Nephron progenitor cell (in vitro differentiated cells): ENCODE measurements at places on chromosomes 5 and 9.

DNA sequence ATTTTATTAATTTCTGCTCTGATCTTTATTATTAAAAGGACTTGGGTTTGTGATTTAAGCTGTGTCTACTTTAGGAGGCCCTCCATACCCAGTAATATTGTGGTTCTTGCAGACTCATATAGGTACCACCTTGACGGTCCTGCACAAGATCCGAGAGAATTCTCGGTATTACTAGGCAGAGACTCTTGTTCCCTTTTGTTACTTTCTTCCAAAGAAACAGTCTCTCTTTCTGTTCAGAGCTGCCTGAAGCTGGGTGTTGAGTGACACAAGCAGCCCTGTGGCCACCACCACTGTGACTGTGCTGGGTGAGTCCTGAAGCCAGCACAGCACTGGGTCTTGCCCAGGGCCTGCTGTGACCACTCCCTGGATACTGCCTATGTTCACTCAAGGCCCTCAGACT is 666.6 kb downstream of the SEMA5A start:
- no peaks in the 10 kb centered on the region for H3K4me1 ChIP-seq
- H3K27me3 ChIP-seq = peaks cover 4% of the 10 kb centered on the region
- DNase-seq = no peak

GRCh38 chr5:125293223-125293622 is 546.8 kb upstream of the ZNF608 start:
- no peak overlapping the region for H3K27ac ChIP-seq
- no peak overlapping the region for H3K4me3 ChIP-seq
- no peaks in the 10 kb centered on the region for H3K27me3 ChIP-seq
- H3K4me1 ChIP-seq = peaks cover 51% of the 10 kb centered on the region

DNA sequence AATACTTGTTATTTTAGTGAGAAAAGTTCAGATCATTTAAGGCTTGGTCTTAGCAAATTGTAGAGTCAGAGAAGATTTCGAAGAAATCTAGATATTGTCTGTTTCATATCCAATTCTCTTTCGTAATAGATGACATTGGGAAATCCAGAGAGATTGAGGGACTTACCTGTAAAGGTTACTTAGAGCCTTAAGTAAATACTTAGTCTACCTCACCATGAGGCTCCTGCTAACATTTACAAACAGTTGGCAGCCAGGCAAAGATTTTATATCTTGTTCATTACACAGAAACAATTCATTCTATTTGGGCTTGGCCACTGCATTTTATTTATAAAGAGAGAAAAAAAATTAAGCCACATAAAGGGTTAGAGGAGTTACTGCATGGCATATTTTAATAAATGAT is 70.3 kb downstream of the FGF10 start:
- no peak overlapping the region for H3K4me3 ChIP-seq
- H3K27ac ChIP-seq = no peak overlapping the region
- H3K27me3 ChIP-seq = peaks cover 3% of the 10 kb centered on the region
- H3K36me3 ChIP-seq = peaks cover 21% of the 10 kb centered on the region
- H3K4me1 ChIP-seq = peaks cover 5% of the 10 kb centered on the region

DNA sequence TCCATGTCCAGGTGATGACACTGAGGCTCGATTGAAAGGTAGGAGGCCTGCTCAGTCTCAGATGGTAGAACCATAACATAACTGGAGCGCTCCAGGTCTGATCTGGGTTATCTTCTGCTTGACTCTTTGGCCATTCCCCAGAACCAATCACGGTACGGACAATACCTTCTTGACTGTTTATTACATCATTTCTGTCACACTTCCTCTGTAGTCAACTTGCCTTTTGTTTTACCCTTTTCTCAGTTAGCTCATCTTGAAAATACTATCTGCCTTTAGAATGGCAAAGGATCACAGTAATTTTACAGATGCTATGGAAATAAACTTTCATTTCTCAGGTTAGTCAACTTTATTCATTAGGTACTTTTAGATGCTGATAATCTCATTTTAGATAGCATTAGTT is 22.4 kb downstream of the GLRA1 start:
- no peak overlapping the region for H3K27ac ChIP-seq
- peaks cover 12% of the 10 kb centered on the region for H3K4me1 ChIP-seq
- peaks cover 35% of the 10 kb centered on the region for H3K27me3 ChIP-seq
- DNase-seq = no peak
- H3K36me3 ChIP-seq = no peaks in the 10 kb centered on the region

GRCh38 chr5:176388003-176388443 is 375 bp downstream of the NOP16 start:
- peak overlapping the region; percentile 100 for H3K27ac ChIP-seq
- peak; percentile 32 for DNase-seq
- H3K27me3 ChIP-seq = no peaks in the 10 kb centered on the region
- H3K4me3 ChIP-seq = peak overlapping the region; percentile 100
- H3K4me1 ChIP-seq = peaks cover 27% of the 10 kb centered on the region

DNA sequence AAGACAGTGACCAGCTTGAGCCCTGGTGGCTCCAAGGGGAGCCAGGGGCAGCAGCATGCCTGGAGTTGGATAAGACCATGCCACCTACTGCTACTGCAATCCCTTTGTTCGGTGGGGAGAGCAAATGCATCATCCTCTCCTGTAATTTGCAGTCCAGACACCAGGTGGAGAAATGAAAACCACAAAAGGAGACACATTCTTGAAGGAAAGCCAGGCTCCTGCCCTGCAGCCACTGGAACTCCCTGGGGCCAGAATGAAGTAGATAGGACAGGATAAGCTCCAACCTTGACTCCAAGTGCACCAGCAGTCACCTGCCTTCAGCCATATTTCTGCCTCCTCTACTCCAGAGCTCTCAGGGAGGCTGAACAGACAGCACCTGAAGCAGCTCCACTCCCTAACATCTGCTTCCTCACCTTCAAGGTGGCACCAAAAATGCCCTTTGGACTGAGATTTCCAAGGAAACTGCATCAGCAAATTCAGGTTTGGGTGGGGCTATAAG is 65.1 kb upstream of the IQGAP2 start:
- DNase-seq = peak; percentile 31
- H3K27ac ChIP-seq = peak overlapping the region; percentile 32
- H3K36me3 ChIP-seq = peaks cover 17% of the 10 kb centered on the region
- peaks cover 45% of the 10 kb centered on the region for H3K4me1 ChIP-seq
- peaks cover 2% of the 10 kb centered on the region for H3K27me3 ChIP-seq

GRCh38 chr5:77900691-77901090 is 124.6 kb upstream of the TBCA start:
- peaks cover 4% of the 10 kb centered on the region for H3K4me1 ChIP-seq

- DNase-seq = peak; percentile 94
- H3K27ac ChIP-seq = no peak within 1 kb of the TSS
- peak within 1 kb of the TSS; percentile 87 for H3K4me3 ChIP-seq
- peaks cover 35% of the 10 kb centered on the region for H3K4me1 ChIP-seq
- H3K27me3 ChIP-seq = no peaks in the 10 kb centered on the region
- peaks cover 47% of the 10 kb centered on the region for H3K36me3 ChIP-seq
Measured at GRCh38 chr9:136439481-136440408, at the start of gene INPP5E. INPP5E (minus strand) TSS chr9:136439845; CDS start chr9:136439419, 426 bp downstream.

DNA sequence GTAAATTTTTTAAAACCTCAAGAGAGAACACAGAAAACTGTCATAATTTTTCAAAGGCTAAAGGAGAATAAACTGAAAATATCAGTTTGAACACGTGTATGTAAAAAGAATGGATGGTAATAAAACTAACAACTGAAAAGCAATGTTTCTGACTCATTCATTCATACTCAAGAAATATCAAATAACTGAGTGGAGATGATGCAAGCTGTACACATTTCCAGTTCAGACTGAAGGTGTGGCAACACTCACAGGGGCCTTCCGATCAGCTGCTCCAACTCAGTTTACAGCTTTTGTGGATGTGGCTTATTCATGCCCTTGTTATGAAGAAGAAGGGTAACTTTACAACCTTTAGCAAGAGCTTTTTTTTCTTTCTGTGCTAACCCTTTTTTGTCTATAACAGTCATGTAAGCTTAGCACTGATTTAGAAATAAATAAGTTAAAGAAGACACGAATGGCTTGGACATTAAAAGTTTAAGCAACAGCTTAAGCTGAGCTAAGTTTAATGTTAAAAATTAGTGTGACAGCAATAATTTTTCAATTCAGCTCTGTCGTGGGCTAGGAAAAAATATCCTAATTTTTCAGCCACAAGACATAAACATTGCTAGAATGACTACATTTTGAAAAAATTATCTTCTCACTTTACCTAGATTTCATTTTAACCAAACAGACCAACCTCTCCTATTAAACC is 453.5 kb downstream of the RAB3C start:
- no peak for DNase-seq
- H3K27me3 ChIP-seq = no peaks in the 10 kb centered on the region
- peak overlapping the region; percentile 89 for H3K4me3 ChIP-seq
- peak overlapping the region; percentile 68 for H3K27ac ChIP-seq
